ENCODE measurements at places on chromosomes 6 and 20.

DNA sequence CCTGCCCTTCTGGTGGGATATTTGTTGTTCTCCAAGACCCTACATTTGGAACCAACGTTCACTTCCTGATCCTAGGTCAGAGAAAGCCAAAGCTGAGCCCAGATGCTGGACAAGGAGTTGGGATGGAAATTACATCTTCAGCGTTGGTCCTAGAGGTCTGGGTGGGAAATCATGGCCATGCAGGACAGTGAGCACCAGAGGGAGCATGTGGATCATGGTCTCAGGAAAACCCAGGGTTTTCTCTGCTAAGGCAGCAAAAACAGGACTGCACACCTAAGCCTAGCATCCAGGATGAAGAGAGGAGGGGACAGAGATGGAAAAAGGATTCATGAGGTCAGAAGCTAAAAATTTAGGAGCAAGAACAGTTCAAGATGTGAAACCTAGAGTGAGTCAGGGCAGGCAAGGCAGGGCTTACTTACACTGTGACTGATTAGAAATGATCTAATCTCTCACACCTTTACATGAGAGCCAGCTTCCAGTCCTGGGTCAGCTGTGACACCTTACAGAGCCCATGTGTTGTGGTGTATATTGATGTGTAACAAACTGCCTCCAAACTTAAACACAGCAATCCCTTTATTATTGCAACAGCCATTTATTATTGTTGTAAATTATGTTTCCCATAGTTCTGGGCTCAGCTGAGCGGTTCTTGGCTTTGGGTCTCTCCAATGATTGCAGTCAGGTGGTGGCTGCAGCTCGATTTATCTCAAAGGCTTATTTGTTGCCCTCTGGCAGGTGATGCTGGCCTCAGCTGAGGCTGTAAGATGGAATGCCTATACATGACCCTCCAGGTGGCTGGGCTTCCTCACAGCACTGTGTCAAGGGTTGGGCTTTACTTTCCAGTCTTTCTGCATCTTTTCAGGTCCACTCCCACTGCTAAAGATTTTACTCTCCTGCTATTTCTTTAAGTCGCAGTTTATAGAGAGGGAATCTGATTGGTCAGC, 6.5 kb downstream of the C20orf202 start:
- no peak for DNase-seq

DNA sequence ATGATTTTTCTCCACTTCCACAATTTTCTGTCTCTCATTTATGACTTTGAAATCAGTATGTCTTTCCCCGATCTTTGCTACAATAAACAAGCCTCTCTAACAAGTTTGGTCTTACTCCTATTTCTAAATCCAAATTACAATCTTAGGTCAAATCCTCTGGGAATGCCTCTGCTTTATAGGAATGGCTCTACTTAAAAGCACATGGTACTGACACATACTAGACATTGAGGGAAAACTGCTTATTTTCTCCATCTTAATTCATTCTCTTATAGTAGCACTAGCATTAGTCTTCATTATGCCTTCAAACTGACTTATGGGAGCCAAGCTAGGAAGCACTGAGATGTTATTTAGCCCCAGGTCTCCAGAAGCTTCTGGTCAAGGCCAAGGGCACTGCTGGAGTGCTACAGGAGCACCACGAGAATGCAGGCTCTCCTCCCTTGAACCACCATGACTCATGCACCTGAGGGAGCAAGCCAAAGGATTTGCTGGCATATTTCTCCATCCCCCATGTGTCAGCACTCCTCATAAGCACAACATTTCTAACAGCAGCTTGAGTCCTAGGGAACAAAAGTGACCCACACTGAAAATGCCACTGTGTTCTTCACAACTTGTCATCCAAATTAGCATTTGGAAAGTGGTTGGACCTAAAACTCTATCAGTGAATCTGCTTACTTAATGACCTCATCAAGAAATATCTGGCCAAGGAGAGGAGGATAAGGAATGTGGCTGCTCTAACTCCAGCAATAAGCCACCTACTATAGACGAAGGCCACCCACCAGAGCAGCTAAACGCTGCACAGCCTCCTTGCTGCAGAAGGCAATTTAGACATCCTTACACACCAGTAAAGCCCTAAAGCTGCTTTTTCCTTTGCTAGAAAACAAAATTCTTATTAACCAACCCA, 156.8 kb upstream of the KCNQ5 start:
- DNase-seq, result peak; percentile 70

GRCh38 chr6:13452346-13453117, 34.9 kb downstream of the GFOD1 start:
- no peak for DNase-seq

DNA sequence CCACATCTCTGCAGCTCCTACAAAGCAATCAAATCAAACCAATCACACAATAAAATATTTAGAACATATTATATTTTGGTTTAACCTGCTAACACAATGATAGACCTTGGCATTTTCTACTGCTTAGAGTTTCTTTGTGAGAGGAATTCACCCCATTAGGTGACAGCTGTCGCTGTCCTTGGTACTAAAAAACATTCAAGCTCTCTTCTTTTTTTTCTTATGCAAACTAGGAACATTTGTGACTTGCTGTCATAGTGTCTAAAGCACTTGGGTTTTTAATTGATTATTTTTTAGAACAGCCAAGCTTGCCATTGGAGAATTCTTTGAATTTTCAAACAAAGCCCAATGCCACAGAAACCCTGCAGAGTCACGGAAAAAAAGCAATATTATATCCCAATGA, 46.4 kb downstream of the CNR1 start:
- DNase-seq, result no peak

DNA sequence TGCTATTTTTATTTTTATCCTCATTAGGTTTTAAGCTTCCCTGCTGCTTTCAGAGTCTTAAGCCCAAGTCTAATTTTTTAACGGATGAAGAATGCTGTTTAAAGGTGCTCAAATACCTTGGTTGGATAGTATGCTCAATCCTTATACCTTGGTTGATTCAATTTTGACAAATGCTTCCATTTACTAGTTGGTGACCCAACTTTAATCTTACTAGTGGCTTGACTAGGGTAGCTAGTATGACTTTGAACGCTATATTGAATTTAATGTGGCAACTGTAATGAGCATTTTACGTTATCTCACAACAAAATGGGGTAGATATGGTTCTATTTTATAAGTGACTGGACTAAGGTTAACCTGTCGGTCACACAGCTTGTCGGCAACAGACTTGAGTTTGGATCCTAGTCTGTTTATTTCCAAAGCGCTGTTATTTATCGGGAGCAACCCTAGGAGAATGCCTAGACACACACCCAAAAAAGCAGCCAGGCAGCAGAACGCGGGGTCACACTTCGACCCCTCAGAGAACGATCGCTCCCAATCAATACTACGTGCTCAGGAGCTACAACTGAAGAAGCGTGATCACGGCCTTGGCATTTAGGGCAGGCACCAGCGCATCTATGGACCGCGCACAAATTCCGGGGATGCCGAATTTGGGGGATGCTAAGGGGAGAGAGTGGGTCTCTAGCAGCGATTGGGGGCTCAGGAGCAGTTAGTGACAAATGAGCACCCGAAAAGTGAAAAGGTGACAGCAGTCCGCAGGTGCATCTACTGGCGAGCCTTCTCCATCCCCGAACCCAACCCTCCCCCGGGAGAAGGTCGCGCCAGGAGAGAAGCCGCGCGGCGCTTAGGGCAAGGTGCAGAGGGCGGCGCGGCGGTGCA, 586 bp upstream of the ALDH5A1 start:
- DNase-seq, result no peak

- DNase-seq, result no peak
These were observed 5.8 kb upstream of the EEF1A2 start for GRCh38 chr20:63504642-63505041.

- no peak for DNase-seq
These were observed 596.8 kb downstream of the TFAP2B start for GRCh38 chr6:51415501-51415900.

DNA sequence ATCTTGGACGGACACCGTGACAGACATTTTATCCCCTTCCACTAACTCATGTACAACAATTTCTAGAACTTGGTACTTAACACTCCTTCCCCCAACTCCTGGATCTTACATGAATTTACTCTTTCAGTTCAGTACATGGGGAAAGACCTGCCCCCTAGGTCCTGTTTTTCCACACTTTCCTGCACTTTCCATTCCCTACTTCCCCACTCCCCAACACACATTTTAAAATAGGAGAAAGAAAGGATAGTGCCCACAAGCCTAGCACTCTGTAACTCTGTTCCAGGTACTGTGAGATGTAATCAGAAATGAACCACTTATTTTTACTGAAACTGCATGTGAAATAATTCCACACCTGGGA, 1.3 kb downstream of the ADGRG6 start:
- DNase-seq, result no peak
